ENCODE measurements at places on chromosomes 5 and 9.
A peak's percentile ranks its signal among the peaks of the same experiment; 100 is the strongest.

GRCh38 chr9:126857261-126857960, 3.0 kb upstream of the ZBTB34 start:
- DNase-seq: peak; percentile 42

GRCh38 chr5:92775711-92776615, 805.1 kb downstream of the NR2F1-AS1 start:
- no peak for DNase-seq

DNA sequence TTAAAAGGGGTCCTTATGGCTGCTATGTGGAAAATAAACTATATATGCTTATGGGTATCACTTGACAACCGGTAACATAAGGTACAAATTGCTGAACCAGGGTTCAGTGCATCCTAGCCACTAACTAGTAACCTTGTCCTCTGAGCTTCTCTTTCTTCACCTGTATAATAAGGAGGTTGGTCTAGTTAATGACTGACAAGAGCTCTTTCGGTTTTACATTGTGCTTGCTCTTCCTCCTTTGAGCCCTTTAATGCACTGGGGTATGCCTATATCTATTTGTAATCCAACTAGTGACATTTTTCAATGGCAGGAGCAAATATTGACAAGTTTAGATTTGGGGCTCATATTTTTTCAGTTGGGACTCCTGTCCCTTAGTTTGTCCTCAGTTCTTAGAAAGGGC, 66.1 kb downstream of the NPR3 start:
- no peak for DNase-seq

DNA sequence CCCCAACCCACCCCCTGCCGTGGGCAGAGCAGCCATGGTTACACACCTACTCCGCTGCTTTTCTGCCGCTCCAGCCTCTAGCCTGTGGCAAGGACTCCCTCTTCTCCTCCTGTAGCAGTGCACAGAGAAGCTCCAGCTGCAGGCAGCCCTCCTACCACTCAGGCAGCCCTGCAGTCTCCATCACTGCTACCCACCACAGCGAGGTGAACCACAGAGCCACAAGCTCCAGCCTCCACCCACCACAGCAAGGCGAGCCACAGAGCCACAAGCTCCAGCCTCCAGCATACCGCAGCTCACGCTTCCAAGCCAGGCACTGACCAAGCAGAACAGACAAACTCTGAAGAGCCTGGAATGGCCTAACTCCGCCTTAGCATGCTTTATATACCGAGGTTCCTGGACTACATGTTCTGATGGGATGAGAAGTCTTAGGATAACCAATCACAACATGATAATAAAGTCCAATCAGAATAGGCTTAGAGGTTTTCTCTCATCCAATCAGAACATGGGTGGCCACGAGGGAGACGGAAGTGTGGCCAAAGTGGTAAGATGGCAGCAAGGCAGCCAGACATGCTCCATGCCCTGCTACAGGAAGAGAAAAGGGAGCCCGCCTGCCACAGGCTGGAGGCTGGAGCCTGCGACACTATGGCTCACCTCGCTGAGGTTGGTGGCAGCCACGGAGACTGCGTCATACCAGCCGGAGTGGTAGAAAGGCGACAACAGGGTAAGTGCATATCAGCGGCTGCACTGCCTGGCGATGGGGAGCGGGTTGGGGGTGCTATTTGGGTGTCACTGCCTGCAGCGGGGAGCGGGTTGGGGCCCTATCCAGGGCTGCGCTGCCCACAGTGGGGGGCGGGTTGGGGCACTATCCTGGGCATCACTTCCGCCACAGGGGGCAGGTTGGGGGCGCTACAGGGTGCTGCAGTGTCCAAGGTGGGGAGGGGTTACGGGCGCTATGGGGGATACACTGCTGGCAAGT, 75.8 kb upstream of the PCAT7 start:
- no peak for DNase-seq

GRCh38 chr9:113364951-113365350, 11.8 kb downstream of the HDHD3 start:
- DNase-seq: no peak

DNA sequence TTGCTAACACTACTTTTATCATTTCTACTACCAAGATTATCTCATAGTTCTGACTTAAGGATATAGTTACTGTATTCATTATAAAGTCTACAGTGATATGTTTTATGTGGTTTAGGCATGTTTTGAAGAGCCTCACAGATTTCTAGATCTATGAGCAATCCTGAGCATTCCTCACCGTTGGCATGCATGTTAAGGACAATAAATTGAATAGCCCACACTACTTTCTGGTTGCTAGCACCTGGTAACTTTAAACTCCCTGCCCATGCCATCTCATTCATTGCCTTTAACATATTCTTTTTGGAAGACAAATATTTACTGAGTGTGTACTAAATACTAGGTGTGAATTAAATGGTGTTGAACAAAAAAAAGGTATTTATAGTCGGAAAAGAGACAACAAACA, 868.1 kb upstream of the CDH9 start:
- DNase-seq: no peak

GRCh38 chr5:153623751-153624450, 133.4 kb downstream of the GRIA1 start:
- DNase-seq: no peak

GRCh38 chr5:57561231-57561842, 78.7 kb upstream of the ACTBL2 start:
- no peak for DNase-seq

DNA sequence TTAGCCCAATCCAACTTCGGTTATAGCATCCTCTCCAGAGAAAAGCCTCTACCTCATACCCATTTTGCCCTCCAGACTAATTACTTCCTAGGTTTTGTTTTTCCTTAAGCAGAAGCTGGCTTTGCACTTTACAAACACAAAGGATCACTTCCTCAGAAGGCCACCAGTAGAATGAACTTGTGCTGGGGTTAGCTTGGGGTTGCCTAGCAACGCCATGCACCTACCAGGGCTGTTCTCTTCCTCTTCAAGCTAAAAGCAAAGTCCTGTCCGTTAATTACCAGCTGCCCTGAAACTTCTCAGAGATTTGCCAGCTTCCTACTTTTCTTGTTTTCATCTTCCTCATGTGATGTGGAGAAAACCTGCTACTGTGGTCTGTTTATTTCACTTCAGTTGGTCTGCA, 132.0 kb upstream of the WWC1 start:
- DNase-seq: peak; percentile 31

- no peak for DNase-seq
Measured at GRCh38 chr5:264338-264737, 7.1 kb upstream of the PDCD6 start.

- DNase-seq: peak; percentile 63
Measured at GRCh38 chr5:157269165-157269671, 3.3 kb downstream of the CYFIP2 start.

- DNase-seq: no peak
Measured at GRCh38 chr5:171447226-171447625, 27.8 kb downstream of the FGF18 start.

- DNase-seq: no peak
Measured at GRCh38 chr9:125845271-125845808, 98.2 kb downstream of the PBX3 start.

DNA sequence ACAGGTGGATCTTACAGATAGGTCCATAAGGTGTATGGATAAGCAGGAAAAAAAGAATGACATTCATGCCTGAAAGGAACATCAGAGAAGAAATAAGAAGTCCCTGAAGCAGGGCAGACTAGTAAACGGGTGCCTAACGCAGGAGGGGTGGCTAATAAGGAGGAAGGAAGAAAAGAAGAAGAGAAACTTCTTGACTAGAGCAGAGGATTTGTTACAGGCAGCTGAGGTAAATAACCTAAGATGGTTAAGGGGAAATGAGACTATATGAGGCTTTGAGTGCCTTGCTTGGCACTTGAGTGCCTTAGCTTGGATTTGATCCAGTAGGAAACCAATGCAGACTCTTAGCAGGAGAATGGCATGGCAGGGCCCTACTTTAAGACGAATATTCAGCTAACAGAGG, 313.5 kb upstream of the PDE4D start:
- no peak for DNase-seq

GRCh38 chr9:134390537-134390936, 64.3 kb downstream of the RXRA start:
- DNase-seq: no peak

- DNase-seq: no peak
Measured at GRCh38 chr5:80541392-80541791, 28.7 kb downstream of the ANKRD34B start.

- no peak for DNase-seq
Measured at GRCh38 chr9:68492806-68493205, 47.9 kb downstream of the TMEM252 start.

GRCh38 chr9:121324316-121324715, 45.7 kb downstream of the STOM start:
- DNase-seq: no peak

- DNase-seq: no peak
Measured at GRCh38 chr5:62708481-62709325, 130.1 kb downstream of the LRRC70 start.

DNA sequence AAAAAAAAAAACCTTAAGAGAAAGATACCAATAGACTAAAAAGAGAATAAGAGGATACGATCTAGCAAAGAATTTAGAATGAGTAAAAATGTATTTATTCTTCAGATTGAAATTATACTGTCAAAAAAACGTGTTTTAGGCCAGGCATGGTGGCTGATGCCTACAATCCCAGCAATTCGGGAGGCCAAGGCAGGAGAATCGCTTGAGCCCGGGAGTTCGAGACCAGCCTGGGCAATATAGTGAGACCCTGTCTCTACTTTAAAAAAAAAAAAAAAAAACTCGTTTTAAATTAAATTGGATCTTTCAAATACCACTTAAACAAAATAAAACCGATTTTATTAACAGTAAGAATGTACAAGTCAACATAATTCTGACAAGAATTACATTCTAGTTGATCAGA, 41.8 kb downstream of the FBXL17 start:
- DNase-seq: no peak

DNA sequence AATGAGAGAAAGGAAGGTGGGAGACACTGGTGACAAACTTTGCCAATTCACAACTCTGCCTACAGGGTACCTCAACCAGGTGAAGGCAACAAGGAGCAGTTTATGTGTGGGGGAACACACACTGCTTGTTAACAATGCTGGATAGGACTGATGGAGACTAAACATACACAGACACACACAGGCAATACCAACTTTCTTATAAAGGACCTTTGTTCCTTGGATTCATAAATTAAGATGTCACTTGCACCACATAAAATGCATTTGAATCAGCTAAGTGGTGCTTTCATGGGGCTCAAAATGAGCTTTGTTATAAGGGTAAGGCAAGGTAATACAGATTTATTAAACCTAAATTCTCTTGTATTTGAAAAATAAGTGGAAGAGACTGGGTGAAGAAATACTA, 4.0 kb downstream of the TSTD2 start:
- no peak for DNase-seq

- no peak for DNase-seq
Measured at GRCh38 chr9:113630386-113631136, 167.0 kb downstream of the RGS3 start.

- no peak for DNase-seq
Measured at GRCh38 chr9:77016121-77016525, 3.3 kb upstream of the FOXB2 start.

DNA sequence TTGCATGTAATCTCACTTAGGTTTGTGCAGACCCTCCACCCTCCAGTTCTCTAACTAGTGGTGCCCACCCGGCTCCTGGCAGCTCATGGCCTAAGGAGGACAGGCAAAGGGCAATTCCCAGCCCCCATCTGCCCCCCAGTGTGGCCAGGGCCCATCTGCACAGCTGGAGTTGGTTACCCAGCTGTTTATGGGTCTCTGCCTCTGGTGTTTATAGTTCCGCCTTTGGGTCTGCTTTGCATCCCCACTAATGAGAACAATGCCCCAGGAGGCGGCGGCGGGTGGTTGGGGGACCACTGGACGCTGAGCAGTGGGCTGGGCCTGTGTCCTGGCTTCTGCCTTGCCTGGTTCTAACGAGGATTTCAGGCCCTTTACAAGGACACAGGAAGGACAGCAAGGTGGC, 62.4 kb downstream of the NDST1 start:
- DNase-seq: no peak

- DNase-seq: no peak
Measured at GRCh38 chr5:28691526-28691925, 1653.1 kb upstream of the CDH9 start.

GRCh38 chr9:132074736-132075135, 4.9 kb downstream of the MED27 start:
- no peak for DNase-seq

- DNase-seq: no peak
Measured at GRCh38 chr5:43295202-43295601, 18.0 kb downstream of the HMGCS1 start.

GRCh38 chr9:108040783-108041182, 551.2 kb upstream of the KLF4 start:
- DNase-seq: no peak

GRCh38 chr9:70692431-70692830, 278.0 kb upstream of the KLF9 start:
- no peak for DNase-seq

DNA sequence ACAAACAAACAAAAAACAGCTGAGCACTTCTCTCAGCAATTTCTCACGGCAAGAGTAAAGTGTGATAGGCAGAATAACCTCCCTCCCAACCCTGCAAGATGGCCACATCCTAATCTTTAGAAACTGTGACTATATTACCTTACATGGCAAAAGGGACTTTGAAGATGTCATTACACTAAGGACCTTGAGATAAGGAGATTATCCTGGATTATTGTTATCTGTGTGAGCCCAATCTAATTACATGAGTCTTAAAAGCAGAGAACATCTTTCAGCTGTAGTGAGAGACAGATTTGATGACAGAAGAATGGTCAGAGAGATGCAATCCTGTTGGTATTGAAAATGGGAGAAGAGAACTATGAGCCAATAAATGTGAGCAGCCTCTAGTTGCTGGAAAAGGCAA, 347.9 kb downstream of the CDH9 start:
- DNase-seq: no peak

DNA sequence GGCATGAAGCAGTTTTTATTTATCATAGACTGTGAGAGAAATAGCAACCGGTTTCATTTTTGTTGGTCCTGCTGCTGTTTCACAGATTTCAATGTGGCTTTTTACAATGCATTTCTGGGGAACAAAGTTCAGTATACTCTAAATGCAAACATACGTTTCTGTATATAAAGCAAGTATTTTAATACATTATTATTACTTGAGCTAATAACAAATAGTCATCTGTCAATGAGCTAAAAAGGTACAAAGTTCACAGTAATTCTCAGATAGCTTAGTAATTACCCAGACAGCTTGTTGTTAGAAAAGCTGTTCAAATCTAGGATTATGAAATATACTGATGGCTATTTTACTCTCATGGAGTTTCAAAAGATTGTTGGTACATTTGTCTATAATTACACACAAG, 50.8 kb downstream of the PBX3 start:
- no peak for DNase-seq

DNA sequence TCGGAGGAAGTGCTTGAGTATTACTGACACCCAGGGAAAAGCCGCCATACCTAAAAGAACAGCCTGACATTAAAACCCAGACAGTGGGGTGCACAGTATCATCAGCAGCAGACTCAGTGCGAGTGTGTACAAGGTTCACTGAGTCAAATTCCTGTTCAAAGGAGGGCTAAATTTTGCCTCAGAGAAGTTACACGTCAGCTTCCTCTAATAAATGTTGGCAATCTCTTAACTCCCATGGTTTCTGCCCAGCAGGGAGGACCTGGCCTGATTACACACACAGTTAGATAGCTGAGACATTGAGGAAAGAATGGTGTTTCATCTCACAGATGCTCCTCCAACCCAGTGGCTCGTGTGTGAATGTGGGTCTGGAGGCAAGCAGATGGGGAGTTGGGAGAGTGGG, 38.2 kb downstream of the NIPSNAP3B start:
- no peak for DNase-seq
